Effector CD4-positive, alpha-beta T cell (primary cell): ENCODE measurements at places on chromosomes 2 and 18.

- DNase-seq, result no peak
Measured at GRCh38 chr2:121142452-121142851, 142.6 kb downstream of the TFCP2L1 start.

- DNase-seq, result no peak
Measured at GRCh38 chr2:215060861-215061536, 77.4 kb downstream of the ABCA12 start.

- DNase-seq, result no peak
Measured at GRCh38 chr2:231661422-231662027, 46.8 kb upstream of the PTMA start.

DNA sequence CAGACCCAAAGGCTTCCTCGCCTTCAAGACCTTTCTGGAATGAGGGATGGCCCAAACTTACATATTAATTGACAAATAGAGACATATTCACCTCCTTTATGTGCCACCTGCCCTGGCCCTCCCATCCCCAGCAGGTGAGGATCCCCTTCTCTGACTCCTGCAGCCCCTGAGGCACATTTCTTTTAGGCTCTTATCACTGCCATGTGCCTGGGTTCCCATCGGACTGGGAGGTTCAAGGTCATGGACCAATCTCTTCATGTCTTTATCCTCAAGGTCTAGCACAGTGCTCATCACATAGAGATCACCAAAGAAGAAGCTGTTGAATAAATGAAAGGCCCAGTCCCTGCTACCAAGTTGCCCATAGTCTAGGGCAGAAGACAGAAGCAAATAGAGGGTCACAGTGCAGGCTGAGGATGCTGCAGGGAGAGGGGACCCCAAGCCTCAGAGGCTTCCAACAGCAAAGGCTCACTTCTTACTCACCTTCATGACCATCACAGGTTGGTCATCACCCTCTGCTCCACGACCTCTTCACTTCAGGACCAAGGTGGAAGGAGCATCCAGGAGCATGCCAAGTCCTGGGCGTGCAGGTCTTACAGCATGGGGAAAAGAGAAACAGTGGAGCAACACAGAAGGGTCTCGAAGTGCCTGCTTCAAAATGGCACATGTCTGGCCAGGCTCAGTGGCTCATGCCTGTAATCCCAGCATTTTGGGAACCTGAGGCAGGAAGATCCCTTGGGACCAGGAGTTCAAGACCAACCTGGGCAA lies 193.9 kb downstream of the SMAD2 start:
- DNase-seq, result no peak
